T-cell (primary cell): ENCODE measurements at places on chromosomes 4 and X.

DNA sequence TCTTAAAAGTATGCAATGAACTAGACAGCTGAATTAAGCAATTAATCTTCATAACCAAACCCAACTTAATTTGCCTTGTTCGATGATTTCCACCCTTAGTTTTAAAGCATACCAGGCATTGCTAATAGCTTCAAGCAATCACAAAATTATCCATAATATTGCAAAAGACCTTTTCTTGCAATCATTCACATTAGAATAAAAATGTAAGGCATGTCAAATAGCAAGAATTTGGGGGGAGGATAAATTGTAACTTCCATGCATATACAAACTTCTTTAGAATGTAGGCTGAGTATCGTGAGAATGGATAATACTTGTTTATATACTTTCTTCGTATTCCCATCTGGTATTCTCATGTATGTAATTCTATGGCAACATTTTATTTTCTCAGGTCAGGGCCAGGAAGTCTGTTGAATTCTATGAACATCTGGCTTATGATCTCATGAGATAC lies 28.7 kb upstream of the BMP2K start:
- DNase-seq: no peak

DNA sequence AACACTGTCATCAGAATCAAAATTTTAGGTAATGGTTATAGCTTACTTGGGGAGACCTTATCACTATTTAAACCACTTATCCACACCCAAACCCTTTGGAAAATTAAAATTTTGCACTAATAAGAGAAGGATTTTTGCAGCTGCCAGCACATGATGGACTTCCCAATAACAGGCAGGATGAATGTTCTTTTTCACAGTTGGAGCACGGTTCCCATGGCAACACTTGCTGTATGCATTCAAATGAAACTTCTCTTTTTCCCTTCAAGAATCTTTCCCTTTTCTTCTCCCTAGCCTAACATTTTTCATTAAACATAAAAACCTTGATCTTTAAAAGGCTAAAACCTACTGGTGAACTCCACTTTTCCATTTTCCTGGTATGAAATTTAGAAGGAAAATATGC lies 768.2 kb downstream of the KCTD8 start:
- no peak for DNase-seq

DNA sequence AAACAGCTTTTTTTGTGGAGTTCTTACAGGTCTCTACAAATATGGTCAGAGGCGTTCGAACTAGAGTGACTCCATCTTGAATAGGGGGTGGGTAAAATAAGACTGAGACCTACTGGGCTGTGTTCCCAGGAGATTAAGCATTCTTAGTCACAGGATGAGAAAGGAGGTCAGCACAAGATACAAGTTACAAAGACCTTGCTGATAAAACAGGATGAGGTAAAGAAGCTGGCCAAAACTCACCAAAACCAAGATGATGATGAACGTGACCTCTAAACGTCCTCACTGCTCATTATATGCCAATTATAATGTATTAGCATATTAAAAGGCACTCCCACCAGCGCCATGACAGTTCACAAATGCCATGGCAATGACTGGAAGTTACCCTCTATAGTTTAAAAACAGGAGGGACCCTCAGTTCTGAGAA lies 42.8 kb upstream of the SPP1 start:
- DNase-seq: no peak

- DNase-seq: no peak
These were observed 331.4 kb downstream of the RAPGEF2 start for GRCh38 chr4:159434114-159434870.

- no peak for DNase-seq
These were observed 7.4 kb downstream of the APOO start for GRCh38 chrX:23900220-23900797.

DNA sequence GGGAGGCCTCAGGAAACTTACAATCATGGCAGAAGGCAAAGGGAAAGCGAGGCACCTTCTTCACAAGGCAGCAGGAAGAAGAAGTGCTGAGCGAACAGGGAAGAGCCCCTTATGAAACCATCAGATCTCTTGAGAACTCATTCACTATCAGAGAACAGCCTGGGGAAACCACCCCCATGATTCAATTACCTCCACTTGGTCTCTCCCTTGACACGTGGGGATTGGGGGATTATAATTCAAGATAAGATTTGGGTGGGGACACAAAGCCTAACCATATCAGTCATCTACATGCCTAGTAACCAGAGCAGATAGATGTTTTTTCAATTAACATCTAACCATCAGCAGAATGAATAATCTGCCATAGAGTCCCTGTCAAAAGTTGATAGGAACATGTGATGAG lies 30.4 kb downstream of the FAM13A start:
- no peak for DNase-seq

GRCh38 chr4:116058129-116058528 lies 944.7 kb upstream of the NDST4 start:
- DNase-seq: no peak

- DNase-seq: no peak
These were observed 408.5 kb downstream of the GLUD2 start for GRCh38 chrX:121455890-121456289.

DNA sequence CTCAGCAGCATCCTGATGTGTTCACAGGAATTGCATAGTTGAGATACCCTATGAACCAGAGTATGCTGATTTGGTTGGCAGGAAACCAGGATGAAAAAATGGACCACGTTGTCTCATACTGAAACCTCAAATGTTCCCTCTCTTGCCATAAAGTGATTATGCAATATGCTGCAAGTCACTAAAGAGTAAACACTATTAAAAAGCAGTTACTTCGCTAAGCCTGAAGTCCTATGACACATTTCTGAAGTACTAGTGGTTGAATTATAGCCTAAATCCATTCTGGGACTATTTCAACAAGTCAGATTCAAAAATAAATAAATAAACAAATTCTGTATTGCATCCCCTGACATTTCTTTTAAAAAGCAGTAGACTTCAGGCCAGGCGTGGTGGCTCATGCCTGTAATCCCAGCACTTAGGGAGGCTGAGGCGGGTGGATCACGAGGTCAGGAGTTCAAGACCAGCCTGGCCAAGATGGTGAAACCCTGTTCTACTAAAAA lies 106.0 kb upstream of the NAP1L5 start:
- no peak for DNase-seq

DNA sequence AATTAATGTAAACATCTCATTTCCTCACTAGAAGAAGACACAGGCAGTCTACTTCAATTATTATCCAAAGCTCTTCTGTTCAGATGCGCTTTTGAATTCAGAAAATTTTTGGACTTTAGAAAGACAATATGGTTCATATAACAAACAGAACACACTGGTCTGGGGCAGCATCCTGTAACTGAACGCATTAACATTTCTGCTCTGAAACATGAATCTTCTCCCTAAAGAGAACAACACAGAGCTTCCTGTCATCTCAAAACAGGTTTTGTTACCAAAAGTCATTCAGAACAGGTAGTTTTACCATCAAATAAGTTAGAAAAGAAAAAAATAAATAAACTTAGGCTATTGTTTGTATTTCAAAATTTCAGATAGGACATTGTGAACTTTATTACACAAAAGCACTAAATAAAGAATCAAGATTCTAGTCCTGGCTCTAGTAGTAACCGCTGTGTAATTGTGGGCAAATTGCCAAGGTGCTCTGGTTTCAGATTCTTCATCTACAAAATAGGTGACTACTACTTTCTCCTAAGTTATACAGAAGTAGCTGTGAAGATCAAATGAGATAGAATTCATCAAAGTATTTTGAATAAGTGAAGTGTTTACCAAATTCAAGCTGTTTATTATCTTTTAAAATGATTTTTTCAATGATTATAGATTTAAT lies 252.3 kb upstream of the RASGEF1B start:
- peak; percentile 7 for DNase-seq

DNA sequence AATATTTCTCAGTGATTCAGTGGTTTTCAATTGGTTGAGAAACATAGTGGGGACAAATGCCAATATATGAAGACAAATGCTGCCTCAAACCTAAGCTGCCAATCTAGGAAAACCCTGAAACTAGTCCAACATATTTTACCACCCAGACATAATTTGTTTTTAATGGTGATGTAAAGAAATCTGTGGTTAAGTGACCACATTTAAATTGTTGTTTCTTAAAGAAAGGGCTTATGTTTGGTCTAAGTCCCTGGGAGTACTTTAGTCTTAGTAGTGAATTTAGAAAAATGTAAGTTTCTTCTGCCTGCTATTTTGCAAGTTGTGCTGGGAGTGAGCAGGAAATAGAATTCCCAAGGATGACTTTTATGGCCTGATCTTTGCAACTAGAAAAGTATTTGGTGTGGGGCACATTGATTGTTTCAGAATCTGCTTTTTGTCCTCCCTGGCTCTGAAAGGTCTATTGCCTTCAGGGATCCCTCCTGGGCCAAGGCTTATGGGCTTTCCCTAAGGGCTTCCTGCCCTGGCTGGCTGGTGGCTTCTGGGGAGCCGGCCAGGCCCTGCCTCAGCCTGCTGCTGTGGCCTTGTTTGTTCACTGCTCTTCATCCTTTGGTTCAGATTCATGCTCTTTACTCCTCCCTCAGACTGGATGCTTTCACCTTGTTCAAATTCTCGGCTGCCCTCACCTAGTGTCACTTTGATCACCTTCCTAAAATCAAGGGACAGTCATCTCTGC lies 169.8 kb upstream of the JADE1 start:
- no peak for DNase-seq
